ENCODE measurements at places on chromosomes 13 and 19. TPM values are rescaled to one million over a fixed set of nuclear protein-coding genes. Genes with fewer than 3 reads are reported as not detected.
A peak's percentile ranks its signal among the peaks of the same experiment; 100 is the strongest.

GRCh38 chr13:99955747-99956472 is 15.7 kb downstream of the ZIC5 start:
- DNase-seq = no peak
- H3K36me3 ChIP-seq = no peaks in the 10 kb centered on the region
- peaks cover 68% of the 10 kb centered on the region for H3K27me3 ChIP-seq
- peak overlapping the region; percentile 32 for H3K4me3 ChIP-seq
- H3K27ac ChIP-seq = no peak overlapping the region

DNA sequence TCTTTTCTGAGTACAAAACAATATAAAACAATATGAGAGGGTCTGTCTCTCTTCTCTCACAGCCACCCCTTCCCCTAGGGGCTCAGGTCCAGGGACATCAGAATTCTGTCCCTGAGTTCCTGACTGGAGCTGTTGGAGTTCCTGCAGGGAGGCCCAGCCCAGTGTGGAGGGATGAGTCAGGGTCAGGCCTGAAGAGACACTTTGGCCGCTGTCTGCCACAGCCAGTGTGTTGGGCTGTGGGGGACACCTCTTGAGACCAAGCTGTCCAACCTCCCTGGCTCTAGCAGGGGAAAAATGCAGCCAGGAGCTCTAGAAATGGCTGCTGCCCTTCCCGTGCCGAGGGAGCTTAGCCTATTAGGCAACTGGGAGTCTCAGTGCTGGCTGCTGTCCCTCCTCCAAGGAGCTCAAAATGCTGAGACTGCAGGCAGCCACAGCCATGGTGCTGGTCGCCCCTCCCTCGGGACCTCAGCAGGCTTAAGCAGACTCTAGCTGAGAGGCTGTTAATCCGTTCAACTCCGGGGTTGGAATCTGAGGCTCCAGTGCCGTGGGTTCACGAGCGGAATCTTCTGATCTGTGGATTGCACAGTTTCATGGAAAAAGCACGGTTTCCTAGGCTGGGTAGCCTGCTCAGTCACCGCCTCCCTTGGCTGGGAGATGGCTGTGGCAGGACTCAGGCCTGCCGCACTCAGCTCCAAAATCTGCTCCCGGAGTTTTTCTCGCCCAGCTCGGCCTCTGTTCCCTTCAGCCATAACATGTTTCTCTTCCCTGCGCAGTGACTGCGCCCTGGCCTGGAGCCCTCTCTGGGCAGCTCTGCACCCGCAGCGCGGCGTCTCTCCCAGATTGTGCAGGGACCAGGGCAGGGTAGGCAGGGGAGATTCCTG is 3.8 kb upstream of the ZNF626 start:
- DNase-seq = peak; percentile 37
- no peaks in the 10 kb centered on the region for H3K36me3 ChIP-seq
- H3K27ac ChIP-seq = peak overlapping the region; percentile 33
- H3K4me3 ChIP-seq = peak overlapping the region; percentile 46
- no peaks in the 10 kb centered on the region for H3K27me3 ChIP-seq

GRCh38 chr13:26473571-26474230 is 83.8 kb upstream of the WASF3 start:
- H3K4me3 ChIP-seq = no peak overlapping the region
- H3K36me3 ChIP-seq = no peaks in the 10 kb centered on the region
- H3K4me1 ChIP-seq = no peaks in the 10 kb centered on the region
- DNase-seq = no peak

Gene FCER2
- not detected for total RNA-seq
